ENCODE measurements at places on chromosomes 7 and 10.
A peak's percentile ranks its signal among the peaks of the same experiment; 100 is the strongest.

DNA sequence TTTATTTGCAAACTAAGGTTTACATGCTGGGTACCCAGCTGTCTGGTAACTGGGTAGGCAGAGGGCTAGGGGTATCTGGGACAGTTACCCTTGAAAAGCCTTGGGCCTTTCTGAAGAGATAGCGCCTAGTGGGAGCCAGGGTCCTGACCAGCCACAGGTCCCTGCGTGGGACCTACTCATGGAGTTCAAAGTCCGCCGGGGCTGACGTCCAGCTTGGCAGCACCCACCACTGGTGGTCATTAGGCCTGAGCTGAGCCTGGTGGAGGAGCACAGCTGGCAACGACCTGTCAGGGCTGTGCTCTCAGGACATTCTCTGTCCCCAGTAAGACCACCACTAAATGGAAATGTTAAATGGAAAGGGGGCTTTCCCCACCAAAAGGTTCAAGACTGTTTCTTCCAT lies 20.0 kb downstream of the GUSB start:
- no peak for DNase-seq

DNA sequence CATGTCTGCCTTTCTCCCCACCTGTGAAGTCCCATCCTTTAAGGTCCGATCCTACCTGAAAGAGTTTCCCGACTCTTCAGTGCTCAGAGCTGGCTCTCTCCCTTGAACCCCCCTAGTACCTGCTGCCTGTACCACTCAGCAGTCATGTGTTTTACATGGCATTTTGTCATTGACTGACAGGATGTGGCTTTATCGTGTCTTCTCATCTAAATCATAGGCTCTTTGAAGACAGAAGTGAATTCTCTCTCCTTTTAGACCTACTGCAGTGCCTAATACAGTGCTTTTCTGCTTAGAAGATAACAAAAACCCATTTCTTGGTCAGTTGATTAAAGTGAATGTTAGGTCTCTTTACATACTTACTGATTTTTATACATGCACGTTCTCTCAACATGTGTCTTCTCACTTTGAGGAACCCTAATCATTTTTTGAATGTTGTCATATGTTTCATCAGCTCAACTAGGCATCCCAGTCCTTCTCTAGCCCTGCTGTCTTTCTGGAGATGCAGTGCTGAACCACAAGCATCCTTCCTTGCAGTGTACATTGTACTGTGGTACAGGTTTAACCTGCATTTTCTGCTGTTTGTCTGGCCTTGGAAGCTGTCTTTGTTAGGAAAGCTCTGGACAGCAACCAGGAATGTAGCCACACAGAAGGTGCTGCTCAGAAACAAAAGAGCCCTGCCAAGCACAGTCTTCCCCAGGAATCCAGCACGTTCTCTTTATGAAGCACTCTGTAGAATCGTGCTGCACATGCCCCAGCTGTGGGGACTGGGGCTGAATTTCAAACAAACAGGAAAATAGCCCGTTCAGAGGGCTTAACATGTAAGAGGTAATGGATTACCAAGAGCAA lies 28.1 kb upstream of the LRRC4 start:
- peak; percentile 13 for DNase-seq

GRCh38 chr10:87622314-87623004 lies 37.2 kb upstream of the PAPSS2 start:
- no peak for DNase-seq

- DNase-seq, result no peak
These were observed 101.0 kb upstream of the AGR3 start for GRCh38 chr7:16982640-16983350.

- no peak for DNase-seq
These were observed 11.3 kb downstream of the FAM221A start for GRCh38 chr7:23691320-23691719.

GRCh38 chr10:10605551-10606081 lies 412.1 kb upstream of the CELF2 start:
- no peak for DNase-seq

DNA sequence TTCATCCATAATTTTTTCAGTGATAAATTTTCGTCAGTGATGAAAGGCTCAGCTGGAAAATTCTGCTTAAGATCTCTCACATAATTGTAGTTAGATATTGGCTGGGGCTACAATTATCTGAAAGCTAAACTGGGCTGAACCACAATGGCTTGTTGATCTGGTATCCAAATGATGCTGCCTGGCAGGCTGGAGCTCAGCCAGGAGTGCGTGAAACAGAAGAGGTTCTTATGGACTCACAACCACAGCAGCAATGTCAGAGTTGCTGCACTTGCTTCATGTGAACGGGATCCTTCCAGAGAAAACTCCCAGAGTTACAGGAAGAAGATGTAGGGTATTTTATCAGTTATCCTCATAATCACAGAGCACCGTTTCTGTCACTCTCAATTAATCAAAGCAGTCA lies 533.2 kb upstream of the POM121L12 start:
- no peak for DNase-seq
